Mesothelial cell of epicardium (in vitro differentiated cells): ENCODE measurements at places on chromosomes 3 and 15.

GRCh38 chr3:52820736-52821135 lies 9.7 kb downstream of the ITIH4 start:
- no peak for DNase-seq

- no peak for DNase-seq
These were observed 225.6 kb downstream of the NFKBIZ start for GRCh38 chr3:102074946-102075345.

- no peak for DNase-seq
These were observed 38.8 kb upstream of the BFSP2 start for GRCh38 chr3:133361011-133361410.

GRCh38 chr3:139940622-139941021 lies 5.6 kb downstream of the CLSTN2 start:
- no peak for DNase-seq

DNA sequence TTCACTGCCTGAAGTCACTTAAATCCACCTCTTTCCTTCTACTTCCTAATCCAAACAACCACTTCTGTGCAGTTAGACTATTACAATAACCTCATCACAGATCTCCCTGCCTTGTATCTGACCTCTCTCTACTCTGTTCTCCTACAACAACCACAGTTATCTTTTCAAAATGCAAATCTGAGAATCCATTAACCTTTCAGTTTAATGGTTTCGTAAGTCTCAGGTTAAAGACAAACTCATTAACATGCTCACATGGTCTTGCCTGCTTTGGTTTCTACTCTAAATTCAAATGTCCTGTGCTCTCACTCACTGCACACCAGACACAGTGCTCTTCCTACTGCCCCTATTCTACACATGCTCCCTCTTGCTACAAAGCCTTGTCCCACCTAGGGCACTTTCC lies 406.5 kb upstream of the THBS1 start:
- no peak for DNase-seq

DNA sequence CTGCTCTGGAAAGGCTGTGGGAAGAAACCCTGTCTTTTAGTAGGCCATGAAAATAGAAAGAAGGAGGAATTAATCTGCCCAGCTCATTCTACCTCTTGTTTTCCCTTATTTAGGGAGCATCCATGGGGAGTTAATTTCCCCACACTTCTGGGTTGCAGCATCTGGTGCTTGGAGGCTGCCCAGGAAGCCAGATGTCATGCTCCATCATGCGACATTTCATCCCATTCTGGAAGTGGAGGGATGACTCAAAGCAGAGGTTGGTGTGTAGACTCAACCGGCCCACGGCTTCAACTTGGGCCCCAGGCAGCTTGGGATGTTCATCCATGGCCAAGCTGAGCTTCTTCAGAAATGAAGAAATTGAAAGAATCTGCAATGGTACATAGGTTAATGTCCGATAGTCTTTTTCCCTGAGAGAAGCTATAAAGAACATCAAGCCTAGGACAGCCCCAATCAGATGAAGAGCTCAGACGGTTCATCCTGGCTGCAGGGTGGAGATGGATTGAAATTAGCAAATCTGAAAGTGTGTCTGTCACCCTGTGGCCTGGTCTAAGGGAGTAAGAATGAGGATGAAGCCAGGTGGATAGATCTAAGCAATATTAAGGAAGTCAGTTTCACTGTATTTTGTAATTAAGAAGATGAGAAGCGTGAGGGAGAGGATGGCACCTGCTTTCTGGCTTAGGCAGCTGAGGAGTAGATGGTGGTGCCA lies 24.5 kb upstream of the PROK2 start:
- DNase-seq: no peak

DNA sequence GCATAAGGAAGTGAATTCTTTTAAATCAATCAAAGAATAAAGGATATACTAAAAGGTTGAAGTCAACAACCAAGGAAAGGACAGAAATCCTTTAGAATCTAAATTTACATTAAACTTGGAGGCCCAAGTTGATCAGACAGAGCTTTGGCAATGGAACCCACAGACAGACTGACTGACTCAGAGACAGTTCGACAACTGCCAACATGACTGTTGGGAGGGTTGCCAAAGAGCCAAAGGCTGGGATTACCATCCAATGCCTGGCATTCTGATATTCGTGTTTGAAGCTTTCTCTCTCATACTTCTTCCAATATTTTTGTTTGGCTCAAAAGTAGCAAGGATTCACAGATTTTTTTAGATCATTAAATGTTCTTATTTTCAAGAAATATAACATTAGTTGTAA lies 406.1 kb downstream of the PLCL2 start:
- DNase-seq: no peak

DNA sequence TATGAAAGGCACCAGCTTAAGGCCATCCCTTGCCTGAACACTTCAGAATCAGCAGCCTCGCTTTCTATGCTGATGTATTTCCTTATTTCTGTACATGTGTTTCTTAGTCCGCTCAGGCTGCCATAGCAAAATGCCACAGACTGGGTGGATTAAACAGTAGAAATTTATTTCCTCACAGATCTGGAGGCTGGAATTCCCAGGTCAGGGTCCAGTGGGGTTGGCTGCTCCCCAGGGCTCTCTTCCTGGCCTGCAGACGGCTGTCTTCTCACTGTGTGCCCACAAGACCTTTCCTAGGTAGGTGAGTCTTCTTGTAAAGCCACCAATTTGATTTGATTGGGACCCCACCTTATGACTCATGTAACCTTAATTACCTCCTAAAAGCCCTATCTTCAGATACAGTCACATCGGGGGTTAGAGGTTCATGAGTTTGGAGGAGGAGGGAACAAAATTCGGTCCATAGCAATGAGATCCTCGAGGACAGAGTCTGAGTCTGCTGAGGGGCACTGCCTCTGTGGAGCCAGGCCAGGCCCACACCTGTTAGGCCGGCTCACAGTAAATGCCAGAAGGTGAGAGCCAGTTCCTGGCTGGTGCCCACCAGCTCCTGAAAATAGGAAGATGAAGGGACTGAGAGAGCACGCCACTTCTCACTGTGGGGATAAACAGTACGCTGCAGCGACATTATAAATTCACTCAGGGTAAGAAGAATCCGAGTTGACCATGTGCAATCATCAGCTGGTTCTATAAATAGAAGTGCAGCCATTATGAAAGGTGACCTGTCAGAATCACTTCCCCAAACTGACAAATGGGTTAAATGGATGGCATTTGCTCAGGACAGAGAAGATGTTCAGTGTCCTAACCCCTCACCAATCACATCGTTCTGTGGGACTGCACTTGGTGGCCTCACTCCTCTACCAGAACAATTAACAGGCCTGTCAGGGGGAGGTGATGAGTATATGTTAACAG lies 41.1 kb downstream of the CTXND1 start:
- DNase-seq: no peak

- DNase-seq: no peak
These were observed 142.0 kb downstream of the NAALADL2 start for GRCh38 chr3:175001091-175001490.

DNA sequence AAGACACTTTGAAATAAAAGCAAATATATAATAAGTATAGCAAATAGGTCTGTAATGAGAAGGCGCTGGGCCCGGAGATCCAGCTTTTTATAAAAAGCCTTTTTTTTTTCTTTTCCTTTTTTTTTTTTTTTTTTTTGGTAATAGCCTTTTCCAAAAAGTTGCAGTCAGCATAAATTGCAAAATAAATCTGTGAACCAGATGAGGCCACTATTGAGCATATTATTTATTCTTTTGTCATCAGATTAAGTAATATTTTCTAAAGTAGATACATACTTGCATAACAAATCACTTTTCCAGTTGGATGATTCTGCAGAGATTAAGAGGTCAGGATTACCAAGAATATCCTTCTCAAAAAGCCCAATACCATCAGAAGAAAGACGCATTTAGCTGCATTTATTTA lies 24.9 kb downstream of the FMN1 start:
- no peak for DNase-seq

DNA sequence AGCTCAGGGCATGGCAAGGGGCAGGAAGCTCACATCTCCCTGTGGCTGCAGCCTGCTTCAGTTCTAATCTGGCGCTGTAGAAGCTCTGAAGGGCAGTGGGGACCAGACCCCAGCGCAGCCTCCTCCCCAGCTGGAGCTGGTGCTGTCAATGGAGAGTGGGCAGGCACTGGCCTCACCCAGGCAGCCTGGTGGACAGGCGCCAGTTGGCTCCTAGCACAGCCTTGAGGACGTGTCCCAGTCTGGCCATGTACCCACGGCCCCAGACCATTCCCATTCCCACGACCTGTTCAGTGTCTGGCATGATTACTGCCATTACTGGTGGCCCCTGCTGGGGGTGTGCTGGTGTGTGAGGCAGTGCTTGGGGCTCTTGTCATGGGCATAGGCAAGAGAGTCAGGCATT lies 16.3 kb downstream of the TYRO3 start:
- DNase-seq: no peak

- no peak for DNase-seq
These were observed 211.8 kb downstream of the CHST2 start for GRCh38 chr3:143331350-143331749.

- no peak for DNase-seq
These were observed 136.1 kb downstream of the OPA1 start for GRCh38 chr3:193729088-193729465.

DNA sequence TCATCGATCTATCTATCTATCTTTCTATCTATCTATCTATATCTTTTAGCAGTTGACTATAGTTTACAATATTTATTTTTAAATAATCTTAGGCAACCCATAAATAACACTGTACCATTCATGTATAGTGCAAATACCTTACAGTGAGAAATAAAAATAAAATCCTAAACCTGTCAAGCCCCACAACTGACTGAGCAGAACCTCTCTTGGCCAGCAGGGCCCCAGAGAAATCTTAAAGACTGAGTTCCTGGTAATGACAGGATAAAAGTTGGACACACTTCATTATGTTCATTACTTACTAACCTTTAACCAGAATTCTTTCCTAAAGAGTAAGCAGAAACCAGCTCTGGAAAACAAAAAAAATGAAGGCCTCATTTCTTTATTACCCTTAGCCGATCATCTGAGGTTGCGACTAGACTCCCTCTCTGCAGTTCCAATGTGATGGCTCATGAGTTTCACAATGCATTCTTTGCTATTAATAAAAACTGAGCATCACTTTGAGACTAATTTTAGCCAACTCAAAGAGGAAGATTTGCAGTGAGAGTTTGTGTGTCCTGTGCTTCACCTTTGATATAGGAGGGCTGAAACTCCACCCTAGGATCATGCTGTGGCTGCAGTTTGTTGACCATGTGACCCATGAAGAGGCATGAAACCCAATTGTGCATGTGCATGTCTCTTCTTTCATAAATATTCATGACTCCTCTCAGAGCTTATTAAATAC lies 1072.0 kb downstream of the NSUN3 start:
- no peak for DNase-seq

GRCh38 chr3:149564079-149564478 lies 89.6 kb downstream of the TM4SF4 start:
- no peak for DNase-seq

GRCh38 chr3:70905491-70905890 lies 593.1 kb upstream of the MDFIC2 start:
- DNase-seq: no peak

GRCh38 chr3:178849199-178849910 lies 222.3 kb downstream of the ZMAT3 start:
- no peak for DNase-seq

- no peak for DNase-seq
These were observed 357.4 kb downstream of the GAP43 start for GRCh38 chr3:115980709-115981108.

DNA sequence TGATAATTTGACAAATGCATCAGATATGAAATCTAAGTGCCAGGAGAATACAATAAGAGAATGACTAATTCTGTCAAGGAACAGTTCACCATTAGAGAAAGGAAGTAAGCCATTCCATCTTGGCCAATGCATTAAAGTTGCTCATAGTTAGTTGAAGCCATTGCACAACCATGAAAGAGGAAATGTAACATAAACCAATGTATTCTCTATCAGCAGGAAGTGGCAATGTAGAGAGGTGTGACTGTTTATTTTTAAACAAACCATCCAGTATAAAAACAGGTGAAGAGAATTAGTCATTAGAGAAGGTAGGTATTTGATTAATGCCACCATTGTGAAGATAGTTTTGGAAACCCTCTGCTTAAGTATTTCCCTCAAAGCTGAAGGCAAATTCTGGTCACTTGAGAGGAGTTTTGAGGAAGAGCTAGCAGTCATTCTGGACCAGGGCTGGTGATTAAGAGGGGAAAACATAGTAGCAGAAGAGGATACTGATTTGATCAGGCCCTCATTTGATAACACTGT lies 10.7 kb upstream of the ANXA2 start:
- no peak for DNase-seq

- DNase-seq: no peak
These were observed 7.7 kb upstream of the AADACL2 start for GRCh38 chr3:151726016-151726415.

DNA sequence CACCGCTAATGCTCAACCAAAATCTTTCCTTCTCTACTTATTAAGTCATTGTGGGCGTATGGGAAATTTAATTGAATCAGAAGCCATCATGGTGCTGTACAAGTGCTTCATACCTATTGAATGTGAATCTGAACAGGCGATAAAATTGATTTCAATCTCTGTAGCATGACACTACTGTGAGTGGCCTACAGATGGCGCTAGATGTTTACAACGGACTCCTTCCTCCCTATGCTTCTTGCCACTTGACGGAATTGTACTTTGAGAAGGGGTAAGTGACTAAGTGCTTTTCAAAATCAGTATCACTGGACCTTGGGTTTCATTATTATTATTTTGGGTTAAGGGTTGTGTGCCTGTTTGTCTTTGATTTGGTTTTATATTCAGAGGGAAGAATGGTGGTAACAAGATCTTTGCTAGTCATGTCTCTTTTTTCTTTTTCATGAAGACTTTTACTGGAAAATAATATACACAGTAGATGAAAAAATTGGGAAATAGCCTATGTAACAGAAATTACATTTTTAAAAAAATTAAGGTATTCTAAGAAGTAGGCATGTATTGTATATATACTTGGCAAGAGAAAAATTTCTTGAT lies 35.4 kb downstream of the ACP3 start:
- peak; percentile 70 for DNase-seq

DNA sequence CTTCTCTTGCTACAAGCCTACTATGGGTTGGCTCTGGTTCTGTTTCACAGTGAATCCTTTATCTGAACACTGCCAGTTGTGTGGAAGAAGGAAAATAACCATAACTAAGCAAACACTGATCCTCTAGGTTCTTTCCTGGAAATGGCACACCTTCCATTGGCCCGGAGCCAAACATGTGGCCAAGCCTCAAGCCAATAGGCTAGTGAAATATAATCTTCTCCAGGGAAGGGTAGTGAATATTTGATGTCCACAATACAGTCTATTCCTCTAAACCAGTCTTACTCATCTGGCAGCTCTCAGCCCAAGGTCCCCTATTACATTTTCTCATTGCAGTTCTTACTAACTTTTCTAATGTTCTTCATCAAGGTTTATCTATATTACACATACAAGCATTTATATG lies 921.3 kb downstream of the TUSC7 start:
- no peak for DNase-seq

DNA sequence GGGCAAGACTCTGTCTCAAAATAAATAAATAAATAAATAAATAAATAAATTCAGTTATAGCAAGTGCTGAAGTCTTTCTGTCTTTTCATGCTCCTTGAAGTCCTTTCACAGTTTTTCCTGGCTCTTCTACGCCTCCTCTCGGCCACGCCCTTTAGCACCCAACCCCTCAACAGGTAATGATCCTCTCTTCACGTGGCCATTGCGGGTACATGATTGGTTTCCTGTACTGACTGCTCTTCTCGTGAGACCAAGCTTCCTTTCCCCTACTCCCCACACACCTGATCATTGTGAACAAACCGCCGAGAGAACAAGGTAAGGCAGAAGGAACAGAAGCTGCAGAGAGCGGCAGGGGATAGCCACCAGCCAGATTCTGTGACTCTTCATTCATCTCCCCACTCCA lies 2.3 kb upstream of the ZNF774 start:
- no peak for DNase-seq
